ENCODE measurements at places on chromosomes 16 and 17.

GRCh38 chr16:85861095-85861825 is 37.7 kb upstream of the IRF8 start:
- no peak for DNase-seq

DNA sequence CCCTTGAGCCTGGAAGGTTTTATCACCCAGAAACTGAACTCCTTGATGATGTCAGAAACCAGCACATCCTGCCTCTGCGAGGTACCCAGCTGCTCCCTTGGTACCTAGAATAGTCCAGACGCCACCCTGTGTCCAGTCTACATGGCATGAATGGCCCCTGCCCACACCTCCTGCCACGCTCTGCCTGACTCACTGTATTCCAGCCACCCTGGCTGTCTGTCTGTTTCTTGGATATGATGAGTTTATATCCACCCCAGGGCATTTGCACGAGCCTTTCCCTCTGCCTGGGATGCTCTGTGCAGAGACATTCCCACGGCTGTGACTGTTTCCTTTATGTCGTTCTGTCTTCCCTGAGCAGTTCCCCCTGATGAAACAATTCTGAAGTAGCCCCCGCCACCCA is 68.7 kb downstream of the CRISPLD2 start:
- DNase-seq, result no peak

- no peak for DNase-seq
Observed at GRCh38 chr17:77366558-77367245, 225.9 kb downstream of the SEC14L1 start.

- no peak for DNase-seq
Observed at GRCh38 chr17:16448490-16448889, 33.1 kb downstream of the TRPV2 start.

GRCh38 chr17:54891176-54891821 is 9.4 kb upstream of the TOM1L1 start:
- peak; percentile 35 for DNase-seq

GRCh38 chr17:74252211-74252610 is 21.8 kb upstream of the DNAI2 start:
- no peak for DNase-seq

DNA sequence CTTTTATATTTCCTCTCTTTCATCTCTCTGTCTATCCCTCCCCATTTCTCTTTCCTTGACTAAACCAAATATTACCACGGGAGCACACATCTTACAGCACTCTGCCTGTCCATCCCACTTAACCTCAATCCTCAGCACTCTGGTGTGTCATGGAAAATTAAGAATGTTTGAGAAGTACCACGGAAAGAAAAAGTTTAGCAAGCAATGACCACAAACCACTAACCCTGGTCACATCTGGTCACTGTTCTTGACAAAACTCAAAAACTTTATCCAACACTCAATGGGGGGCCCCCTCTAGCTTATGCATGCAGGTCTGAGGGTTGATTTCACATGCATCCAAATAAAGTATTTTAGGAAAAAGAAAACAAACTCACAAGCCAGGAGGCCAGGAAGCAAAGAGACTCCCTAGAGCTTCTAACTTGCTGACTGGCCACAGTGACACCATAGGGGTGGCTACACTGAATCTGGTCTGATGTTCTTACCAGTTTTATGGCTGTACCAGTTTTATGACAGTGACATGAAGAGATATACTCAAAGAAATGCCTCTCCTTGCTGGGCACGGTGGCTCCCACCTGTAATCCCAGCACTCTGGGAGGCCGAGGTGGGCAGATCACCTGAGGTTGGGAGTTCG is 229.2 kb downstream of the STX8 start:
- DNase-seq, result peak; percentile 39

DNA sequence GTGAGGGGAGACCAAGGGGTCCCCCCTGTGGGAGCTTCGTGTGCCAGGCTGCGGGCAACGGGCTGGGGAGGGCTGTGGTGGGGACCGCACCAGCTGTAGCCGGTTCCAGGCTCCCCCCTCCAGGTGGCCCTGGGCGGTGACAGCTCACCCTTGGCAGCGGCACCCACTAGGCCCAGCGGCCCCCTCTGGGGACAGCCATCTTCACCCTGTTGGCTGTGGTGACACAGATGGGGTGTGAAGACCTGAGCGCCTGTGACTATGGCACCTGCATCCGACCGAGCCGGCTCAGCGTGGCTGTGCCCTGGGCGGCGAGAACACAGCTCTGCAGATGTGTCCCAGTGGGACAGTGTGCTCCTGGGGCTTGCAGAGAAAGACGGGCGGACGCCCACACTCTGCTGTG is 1.1 kb upstream of the C1QTNF8 start:
- no peak for DNase-seq

DNA sequence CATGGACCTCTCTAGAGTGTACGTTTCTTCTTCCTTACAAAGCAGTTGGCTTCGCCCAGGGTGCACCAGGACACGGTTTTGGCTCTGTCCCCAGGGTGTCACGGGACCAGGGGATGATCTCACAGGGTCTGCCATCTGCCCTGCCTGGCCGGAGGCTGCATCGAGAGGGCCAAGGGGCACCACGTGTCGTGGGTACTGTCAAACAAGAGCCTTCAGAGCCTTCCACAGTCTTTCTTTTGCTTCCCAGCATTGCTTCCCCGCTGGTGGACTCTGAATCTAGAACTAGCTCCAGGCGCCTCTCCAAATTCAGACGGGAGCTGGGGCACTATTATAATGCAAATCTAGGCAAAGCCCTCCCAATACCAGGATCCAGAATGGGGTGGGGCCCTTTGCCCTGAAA is 47.9 kb downstream of the MAPT start:
- no peak for DNase-seq

GRCh38 chr17:57541472-57542394 is 203.4 kb downstream of the CCDC182 start:
- no peak for DNase-seq

DNA sequence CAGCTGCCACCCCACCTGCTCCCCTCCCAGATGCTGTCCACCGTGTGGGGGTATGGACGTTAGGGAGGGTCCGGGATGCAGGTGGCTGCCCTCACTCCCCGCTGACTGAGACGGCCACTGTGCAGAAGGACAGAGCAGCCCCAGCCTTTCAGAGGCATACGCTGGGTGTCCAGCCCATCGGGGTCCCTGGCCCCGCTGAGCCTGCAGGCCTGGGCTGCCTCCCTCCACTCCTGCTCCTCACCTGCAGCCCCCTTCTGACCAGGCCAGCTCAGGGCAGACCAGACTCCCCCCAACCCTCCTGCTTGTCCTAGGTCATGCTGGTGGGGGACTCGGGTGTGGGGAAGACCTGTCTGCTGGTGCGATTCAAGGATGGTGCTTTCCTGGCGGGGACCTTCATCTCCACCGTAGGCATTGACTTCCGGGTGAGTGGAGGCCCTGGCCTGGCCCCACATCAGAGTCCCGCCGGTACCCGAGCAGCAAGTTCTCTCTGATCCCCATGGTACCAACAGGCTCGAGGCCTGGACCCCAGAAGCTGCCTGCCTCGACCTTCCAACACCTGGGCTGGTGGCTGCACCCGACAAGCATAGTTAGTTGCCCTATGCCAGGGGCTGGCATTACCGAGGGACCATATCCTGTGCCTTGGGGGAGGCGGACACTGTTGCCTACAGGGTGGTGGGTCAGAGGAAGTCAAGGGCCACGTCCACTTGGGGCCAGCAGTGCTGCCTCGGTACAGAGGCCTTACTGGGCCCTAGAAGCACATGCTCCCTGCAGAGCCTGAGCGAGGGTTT is 1.4 kb downstream of the RAB26 start:
- no peak for DNase-seq

GRCh38 chr17:29571486-29571882 is 3.0 kb downstream of the TP53I13 start:
- DNase-seq, result no peak

GRCh38 chr16:79601931-79602627 is 1.5 kb upstream of the MAF start:
- no peak for DNase-seq

- DNase-seq, result no peak
Observed at GRCh38 chr17:48569674-48570324, 8.4 kb downstream of the HOXB4 start.

DNA sequence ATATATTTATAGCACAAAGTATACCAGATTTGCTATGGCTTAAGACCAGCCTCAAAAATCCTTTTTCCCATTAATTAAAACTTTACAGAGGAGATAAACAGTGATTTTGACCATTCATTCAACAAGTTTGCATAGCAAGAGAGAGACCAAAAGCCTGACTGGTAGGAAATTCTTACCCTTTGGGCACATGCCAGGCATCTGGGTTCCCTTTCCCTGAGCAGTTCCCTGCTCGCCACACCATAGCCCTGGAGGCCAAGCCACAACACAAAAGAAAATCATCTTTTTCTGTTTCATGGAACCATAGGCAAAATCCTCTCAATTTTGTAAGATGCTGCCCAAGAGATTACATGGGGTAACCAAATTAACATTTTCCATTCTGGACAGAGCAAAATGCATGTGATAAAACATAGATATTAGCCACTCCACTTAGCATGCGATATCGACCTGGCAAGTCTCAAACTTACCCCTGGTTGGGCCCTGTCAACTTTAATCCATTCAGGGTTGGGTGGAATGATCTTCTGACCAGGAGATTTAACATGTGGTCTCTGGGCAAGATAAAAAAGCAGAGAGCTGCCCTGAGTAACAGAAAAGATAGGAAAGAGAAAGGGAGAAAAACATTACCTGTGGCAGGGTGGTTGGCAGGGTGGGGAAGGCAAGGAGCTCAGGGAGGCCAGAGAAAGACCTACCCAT is 57.6 kb upstream of the B4GALNT2 start:
- DNase-seq, result no peak

DNA sequence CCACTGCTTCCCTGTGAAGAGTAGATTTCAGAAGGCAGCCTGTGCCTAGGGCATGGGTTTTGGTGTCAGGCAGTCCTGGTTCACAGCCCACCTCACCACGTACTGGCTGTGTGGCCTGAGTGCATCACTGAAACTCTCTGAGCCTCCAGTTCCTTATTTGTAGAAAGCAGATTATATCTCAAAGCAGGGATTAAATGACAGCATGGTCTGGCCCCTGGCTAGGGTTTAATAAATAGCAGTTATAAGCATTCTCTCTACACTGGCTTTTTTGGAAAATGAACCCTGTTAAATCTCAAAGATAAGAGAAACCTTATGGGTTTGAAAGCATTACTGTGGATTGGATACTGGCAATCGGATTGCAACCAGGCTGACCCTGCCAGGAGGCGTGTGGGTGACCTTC is 2.9 kb upstream of the MT1M start:
- DNase-seq, result no peak

DNA sequence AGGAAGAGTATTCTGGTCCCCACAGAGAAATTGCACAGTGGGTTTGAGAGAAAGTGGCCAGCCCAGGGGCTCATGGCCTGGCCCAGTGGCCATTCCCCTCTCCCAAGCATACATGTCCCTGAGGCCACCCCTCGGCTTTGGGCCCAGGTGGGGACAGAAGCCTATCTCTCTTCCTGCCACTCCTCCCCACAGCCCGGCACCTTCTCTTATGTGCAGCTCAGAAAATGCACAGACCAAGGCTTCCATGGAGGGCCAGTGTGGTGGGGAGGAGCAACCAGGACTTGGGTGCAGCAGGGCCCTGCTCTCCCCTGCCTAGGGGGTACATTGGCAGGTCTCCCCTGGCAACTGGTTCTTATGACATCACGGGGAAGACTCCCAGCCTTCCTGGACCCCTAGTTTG is at the start of gene C16orf90:
Gene C16orf90, minus strand, starts transcription at position 314 of the 400 bp plus-strand sequence. Its CDS starts 68 bp downstream, at position 246.
- no peak for DNase-seq

- no peak for DNase-seq
Observed at GRCh38 chr17:15513058-15513791, 45.8 kb upstream of the CDRT4 start.

- no peak for DNase-seq
Observed at GRCh38 chr17:27609611-27610303, 21.2 kb upstream of the LGALS9 start.

DNA sequence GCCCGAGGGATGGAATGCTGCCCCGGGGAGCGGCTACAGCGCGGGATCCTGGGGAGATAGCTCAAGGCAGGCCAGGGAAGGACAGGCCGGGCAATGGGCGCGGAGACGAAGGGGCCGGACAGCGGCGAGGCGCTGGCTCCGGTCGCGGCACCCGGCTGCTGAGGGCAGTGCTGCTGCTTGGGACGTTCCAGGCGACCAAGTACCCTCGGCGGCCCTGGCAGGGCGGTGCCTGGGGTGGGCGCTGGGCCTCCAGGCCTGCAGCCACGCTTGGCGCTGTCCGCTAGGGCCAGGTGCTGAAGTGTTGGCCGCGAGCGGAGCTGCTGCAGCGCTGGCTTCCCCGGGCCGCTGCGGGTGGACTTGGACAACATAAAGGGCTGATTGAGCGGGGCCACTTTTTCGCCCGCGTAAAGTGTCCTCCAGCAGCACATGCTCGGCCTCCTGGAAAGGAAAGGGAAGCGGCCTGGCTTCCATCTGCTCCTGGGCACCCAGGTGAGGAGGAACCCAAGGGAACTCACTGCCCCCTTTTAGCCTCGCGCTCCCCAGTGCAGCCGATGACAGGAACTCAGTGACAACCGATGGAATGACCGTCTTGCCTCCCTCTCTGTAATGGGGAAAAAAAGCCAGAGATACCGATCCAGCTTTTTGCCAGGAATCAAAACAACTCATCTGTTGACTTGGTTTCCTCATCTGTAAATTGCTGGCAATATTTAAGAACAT is 23.7 kb downstream of the CLEC3A start:
- peak; percentile 9 for DNase-seq

- DNase-seq, result no peak
Observed at GRCh38 chr17:46027976-46028325, 28.9 kb downstream of the STH start.

DNA sequence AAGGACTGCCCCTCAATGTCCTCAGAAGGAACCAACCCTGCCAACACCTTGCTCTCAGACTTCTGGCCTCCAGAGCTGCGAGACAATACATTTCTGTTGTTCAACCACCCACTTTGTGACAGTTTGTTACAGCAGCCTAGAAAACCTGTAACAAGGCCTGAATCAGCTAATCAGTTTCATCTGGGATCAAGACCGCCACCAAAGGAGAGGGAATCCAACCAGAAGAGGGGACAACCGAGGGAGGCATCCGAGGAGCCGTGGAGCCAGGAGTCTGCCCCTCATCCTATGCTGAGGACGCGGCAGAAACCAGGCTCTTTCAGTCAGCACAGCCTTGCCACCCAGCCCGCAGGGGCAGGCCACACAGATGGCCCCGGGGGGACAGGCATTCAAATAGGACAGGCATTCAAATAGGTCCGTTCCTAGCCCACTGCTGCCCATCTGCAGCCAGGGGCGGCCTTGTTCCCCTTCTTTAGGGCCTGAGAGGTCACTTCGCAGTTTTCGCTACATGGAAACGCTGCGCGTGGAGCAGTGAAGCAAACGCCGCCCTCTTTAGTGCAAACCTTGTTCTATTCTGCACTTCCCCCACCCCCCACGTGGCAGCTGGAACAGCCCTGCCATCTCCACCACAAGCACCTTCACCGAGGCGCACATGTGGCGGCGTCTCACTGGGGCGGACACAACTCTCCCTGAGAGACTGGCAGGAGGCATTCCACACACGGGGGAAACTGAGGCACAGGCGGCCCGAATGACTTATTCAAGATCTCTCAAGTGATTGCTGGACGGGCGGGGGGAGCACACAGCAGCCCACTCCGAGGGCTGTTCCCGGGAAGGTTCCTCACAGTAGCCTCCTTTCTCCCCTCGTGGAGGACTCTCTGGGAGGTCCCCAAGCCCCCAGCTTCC is 26.7 kb downstream of the FA2H start:
- no peak for DNase-seq

- peak; percentile 65 for DNase-seq
Observed at GRCh38 chr17:4789951-4790704, 1.4 kb downstream of the GLTPD2 start.
